ENCODE measurements at places on chromosomes 12 and 14.

- DNase-seq = no peak
Measured at GRCh38 chr12:13152281-13152680, 44.2 kb upstream of the EMP1 start.

DNA sequence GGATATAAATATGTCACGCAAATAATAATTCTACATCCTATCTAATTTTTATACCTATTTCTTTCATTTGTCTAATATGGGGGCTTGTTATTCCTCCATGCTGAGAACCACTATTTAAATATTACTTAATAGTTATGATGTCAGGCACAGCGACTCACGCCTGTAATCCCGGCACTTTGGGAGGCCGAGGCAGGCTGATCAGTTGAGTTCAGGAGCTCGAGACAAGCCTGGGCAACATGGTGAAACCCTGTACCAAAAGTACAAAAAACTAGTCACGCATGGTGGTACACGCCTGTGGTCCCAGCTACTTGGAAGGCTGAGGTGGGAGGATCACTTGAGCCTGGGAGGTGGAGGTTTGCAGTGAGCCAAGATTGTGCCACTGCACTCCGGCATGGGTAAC is 45.2 kb downstream of the GXYLT1 start:
- DNase-seq = no peak

DNA sequence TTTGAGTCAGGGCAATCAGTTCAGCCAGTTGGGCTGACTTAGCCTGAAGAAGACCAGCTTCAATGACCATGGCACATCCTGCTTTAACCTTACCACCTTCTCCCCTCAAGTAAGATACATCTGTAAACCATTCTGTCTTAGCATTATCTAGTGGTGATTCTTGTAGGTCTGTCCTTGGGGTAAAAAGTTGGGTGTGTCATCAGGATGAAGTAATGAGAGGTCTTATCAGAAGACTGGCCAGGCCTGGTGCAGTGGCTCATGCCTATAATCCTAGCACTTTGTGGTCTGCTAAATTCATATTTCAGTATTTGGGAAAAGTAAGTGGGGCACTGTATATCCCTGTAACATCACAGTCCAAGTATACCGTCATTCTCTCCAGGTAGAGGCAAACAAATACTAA is 19.1 kb downstream of the SINHCAF start:
- DNase-seq = no peak

DNA sequence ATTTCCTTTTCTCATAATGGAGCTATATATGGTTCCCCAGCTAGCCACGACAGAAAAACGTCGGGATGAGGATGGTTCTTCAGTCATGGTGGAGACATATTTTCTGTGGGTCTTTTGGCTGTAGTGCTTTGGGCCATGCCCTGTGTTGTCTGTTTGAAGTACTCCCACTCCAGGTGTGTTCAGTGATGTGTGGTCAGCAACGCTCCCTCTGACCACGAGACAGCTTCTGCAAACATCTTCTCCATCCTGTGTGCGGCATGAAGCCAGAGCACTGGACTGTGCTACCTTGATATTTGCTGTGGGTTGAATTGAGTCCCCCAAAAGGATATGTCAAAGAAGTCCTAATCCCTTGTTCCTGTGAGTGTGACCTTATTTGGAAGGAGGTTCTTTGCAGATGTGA is 931.2 kb downstream of the NRXN3 start:
- DNase-seq = no peak

- no peak for DNase-seq
Measured at GRCh38 chr12:104767261-104767660, 190.8 kb downstream of the SLC41A2 start.

DNA sequence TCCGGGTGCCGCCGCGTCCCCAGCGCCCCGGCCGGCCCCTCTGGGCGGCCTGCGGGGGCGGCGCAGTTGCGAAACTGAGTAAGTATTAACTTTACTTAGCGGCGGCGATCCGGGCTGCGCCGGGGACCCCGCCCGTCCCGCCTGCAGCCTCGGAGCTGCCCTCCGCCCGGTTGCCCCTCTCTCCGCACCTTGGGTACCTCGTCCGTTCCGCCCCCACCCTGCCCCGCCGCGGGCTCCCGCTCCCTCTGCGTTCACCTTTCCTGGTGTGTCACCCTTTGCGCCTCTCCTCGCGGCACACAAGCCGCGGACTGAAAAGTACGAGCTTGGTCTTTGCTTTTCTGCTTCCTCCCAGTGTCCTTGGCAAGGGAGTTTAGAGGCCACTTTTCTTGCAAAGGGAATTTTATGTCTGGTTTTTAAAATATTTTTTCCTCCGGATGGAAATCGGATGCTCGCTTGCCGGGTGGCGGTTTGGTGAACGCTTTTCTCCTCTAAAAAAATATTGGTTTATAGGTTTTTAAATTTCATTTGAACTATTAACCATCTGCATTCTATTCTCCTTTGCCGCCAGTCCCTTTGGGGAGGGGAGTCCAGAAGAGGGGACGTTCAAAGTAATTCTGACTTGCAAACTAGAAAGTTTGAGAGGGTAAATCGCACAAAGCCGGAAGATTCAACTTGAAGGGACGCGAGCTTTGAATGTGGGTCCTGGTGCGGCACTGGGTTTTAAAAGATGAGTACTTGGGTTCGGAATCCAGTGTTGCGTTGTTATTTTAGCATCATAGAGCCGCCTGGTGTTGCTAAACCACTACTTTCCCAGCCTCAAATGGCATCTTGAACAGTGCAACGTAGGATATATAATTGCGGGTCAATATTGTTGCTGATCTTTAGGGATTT is 834 bp downstream of the RASSF8 start:
- peak; percentile 47 for DNase-seq

DNA sequence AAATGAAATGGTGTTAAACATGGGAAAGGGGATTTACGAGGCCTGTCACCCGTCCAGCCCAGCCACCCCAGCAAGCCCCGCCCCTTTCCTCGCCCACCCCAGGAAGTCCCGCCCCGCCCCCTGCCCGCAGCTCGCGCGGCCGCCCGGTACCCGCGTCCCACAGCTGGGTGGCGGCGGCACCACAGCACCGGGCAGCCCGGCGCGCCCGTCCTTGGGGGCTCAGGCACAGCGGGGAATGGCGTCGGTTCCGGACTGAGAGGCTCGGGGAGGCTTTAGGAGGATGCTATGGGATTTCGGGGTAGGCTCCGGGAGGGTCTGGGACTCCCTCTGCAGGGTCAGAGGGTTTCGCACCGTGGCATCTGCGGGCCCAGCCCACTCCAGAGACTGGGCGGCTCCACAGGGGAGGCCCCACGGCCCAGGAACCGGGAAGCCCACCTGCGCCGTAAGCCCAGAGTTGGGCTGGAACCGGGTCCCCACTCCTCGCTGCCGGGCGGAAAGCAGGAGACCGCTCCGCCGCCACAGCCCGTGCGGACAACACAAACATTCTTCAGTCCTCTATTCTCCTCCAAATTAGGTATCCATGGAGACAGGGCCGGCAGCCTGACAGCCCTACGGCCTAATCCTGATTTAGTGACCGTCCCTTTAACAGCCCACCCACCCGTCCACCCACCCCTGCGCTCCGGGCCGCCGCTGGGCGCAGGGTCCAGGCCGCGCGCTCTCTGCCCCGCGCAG is 1.4 kb downstream of the FIGNL2 start:
- no peak for DNase-seq

DNA sequence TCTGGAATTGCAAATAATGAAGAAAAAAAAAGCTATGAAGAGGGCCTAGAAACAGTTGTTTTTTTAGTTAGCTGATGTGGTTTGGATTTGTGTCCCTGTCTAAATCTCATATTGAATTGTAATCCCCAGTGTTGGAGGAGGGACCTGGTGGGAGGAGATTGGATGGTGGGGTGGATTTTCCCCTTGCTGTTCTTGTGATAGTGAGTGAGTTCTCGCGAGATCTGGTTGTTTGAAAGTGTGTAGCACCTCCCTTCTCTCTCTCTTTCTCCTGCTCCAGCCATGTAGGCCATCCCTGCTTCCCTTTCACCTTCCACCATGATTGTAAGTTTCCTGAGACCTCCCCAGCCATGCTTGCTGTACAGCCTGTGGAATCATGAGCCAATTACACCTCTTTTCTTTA is 126.1 kb downstream of the ASCL4 start:
- DNase-seq = no peak

- DNase-seq = peak; percentile 45
Measured at GRCh38 chr12:111753144-111753881, 13.4 kb upstream of the ALDH2 start.

DNA sequence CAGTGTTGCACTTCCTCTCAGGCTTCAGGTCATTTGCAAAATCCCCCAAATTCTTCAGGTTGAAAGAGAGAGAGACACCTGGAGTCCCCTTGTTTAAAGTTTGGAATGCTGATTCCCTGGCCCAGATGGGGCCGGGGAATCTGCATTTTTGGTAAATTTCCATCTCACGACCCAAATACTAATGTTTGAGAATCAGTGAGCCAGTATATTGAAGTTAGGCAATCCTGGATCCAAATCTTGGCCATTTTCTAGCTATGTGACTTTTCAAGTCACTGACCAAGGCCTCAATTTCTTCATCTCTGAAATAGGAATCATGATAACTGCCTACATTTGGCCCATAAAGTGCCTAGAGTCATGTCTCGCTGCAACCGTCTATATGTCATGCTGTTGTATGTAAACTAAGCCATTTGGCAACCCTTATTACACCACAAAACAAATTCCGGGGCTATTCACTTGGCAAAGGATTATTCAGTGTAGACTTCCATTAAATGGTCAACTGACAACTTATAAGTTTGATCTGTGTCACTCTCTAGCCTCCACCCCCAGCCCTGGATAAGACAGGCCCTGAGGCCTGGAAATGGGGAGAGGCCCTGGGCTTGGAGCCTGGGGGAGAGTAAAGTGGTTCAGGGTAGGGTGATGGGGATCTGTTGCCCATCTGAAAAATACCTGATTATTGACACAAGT is 3.7 kb upstream of the ZFP36L1 start:
- peak; percentile 22 for DNase-seq

DNA sequence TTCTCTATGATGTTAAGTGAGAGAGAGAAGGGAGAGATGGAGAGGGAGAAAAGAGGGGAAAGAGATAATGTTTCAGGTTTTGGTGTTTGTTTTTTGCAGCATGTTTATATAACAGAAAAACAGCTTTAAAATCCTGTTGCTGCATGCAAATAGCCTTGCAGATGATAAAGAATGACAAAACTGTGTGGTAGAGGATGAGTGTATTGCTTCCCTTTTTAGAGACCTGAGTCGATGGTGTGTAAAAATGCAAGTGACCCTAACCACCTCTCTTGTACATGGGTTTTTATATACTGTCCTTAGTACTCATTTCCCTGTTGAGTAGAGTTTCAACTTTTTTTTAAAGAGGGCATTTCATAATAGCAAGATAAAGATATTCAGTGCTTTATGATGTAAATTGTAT is 249.1 kb downstream of the AKAP6 start:
- DNase-seq = no peak

- DNase-seq = no peak
Measured at GRCh38 chr12:12691549-12691948, 4.4 kb downstream of the GPR19 start.

DNA sequence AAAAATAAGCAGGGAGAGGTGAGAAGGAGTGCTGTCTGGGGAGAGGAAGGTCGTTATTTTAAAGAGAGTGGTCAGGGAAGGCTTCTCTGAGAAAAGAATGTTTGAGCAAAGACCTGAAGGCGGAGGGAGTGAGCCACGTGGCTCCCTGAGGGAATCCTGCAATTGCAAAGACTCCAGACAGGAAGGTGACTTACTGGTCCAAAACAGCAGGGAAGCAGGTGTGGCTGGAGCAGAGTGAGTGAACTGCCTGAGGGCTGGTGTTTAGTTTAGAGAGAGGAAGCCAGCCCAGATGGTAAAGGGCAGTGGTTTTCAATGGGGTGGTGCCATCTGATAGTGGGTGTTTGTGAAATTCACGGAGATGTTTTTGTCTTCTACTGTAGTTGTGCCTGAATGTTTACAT is 58.8 kb upstream of the LTA4H start:
- no peak for DNase-seq

GRCh38 chr12:126419131-126419530 is 1353.9 kb downstream of the AACS start:
- DNase-seq = no peak

DNA sequence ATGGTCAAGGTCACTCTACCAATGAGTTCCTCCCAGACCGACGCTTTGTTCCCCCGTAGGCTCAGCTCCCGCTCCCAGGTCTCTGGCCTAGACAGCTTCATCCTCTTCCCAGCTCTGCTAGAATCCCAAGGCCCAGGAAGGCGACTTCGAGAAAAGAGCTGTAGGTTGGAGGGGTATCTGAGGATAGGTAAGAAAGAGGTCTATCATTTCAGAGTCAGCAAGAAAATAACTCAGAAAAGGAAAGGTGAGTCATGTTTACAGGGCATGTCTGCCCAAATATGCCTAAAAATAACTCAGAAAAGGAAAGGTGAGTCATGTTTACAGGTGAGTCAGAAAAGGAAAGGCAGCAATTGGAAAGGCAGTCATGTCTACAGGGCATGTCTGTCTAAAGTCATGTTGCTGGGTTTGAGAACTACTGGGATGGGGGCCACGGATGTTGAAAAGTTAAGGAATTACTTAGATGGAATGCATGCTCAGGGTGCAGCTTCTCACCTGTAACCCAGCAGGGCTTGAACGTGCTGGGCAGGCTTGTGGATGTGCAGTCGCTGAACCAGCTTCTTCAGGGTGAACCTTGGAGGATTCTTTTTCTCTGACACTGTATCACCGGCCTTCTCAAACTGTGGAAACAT is 12.2 kb downstream of the TEP1 start:
- DNase-seq = no peak

Measured in inflammatory macrophage treated with lipopolysaccharide for 4 hours (primary cell).